CD4-positive, alpha-beta T cell treated with Interleukin-6 at 100 ng/mL for 8 hours (primary cell): ENCODE measurements at places on chromosomes 4 and X.

GRCh38 chr4:62549601-62550000 lies 1349.5 kb downstream of the ADGRL3 start:
- no peak for DNase-seq

- DNase-seq = no peak
These were observed 12.3 kb downstream of the TBCK start for GRCh38 chr4:106303548-106304281.

GRCh38 chrX:46179748-46180147 lies 365.5 kb downstream of the ZNF674 start:
- DNase-seq = no peak

GRCh38 chr4:2441393-2442174 lies 22.8 kb downstream of the CFAP99 start:
- DNase-seq = peak; percentile 66

- no peak for DNase-seq
These were observed 71.6 kb upstream of the TET2 start for GRCh38 chr4:105075045-105075444.

- no peak for DNase-seq
These were observed 739.0 kb downstream of the DMD start for GRCh38 chrX:32472364-32472763.

GRCh38 chr4:80075995-80076675 lies 3.1 kb upstream of the ANTXR2 start:
- DNase-seq = no peak

- DNase-seq = no peak
These were observed 212.4 kb upstream of the TTC29 start for GRCh38 chr4:147157860-147158701.

DNA sequence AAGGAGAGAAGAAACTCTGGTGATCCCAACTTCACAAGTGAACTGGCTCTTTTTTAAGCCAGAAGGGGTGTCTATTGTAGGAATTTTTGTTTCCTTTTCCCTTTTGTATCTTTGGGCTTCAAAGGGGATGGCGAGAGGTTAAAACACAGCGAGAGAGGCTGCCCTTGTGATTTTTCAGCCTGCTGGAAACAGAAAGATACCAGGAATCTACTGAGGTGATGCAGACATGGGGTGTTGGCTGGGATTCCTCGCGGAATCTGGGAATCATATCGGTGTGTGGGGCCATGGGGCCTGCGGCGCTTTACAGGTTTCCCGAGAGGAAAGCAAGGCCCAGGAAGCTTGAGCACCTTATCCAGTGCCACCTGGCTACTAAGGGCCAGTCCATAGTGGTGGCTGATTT lies 99.4 kb upstream of the STX18 start:
- no peak for DNase-seq

DNA sequence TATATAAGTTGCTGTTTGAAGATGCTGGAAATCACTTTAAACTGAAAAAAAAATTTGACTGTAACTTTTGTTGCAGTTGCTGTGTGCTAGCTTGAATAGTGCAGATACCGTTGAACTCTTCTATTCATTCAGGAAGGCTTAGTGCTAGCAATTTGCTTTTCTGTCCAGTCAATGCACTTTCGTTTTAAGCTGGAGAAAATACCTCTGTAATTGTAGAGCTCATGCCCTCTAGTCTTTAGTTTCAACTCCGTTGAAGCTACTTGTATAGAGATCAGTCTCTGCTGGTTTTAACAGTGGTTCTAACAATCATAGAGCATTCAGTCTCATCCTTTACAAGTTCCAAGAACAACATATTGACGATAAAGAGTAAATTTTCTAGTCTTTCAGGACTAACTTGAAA lies 49.0 kb upstream of the TRPC3 start:
- no peak for DNase-seq

DNA sequence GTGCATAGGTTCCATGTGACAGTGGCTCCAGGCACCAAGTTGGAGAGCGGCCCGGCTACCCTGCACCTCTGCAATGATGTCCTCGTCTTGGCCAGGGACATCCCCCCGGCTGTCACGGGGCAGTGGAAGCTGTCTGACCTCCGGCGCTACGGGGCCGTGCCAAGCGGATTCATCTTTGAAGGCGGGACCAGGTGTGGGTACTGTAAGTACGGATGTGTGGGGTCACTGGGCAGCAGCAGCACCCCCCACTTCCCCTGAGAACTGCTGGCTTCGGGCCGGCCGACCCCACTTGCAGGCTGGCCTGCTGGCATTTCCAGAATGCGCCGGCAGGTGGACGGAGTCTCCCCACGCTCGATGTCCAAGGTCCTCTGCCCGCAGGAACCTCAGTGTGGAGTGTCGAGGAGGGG lies 13.2 kb downstream of the DOK7 start:
- no peak for DNase-seq

DNA sequence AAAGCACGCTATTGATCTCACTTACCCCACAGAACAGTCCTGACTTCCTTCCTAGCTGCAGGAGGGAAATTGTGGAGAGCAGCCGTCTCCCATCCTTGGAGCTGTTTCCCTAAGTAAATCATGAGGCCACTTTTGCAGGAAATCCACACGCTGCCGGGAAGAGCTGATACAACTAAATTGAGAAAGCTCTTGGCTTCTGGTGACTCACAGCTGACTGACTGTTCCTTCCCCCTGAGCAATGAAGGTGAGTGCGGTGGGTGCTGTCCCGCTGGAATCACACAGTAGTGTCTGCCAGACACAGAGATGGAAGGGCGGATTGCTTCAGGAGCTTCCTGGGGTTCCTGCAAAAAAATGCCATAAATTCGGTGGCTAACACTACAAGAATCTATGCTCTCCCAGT lies 268.9 kb downstream of the ASMT start:
- DNase-seq = no peak

- no peak for DNase-seq
These were observed 876.2 kb upstream of the HS3ST1 start for GRCh38 chr4:12304905-12305304.

GRCh38 chr4:70877556-70877955 lies 24.6 kb upstream of the MOB1B start:
- no peak for DNase-seq

GRCh38 chr4:158769175-158769921 lies 522 bp downstream of the FNIP2 start:
- peak; percentile 46 for DNase-seq

DNA sequence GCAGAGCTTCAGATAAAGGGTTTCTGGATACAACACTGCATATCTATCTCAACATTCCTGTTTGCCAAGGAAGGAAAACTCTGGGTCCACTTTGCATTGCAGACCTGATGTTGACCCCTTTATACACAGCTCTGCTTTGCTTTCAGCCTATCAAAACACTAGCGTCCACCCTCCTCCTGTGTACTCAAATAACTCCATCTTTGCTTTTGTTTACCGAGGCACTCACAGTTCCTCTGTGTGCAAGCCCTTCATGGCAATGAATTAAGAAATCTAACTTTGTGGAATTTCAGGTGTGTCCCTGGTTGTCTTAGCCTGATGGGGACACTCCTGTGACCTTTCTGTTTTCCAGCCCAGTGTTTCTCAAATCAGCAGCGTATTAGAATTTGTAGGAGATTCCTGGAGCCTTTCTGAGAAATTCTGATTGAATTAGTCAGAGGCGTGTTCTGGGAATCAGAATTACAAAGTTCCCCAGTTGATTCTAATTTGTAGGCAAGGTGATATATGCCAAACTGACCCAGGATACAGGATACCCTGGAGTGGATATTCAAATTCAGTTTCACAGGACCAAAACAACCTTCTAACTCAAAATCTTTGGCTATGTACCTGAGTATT lies 68.6 kb downstream of the DTHD1 start:
- DNase-seq = no peak

DNA sequence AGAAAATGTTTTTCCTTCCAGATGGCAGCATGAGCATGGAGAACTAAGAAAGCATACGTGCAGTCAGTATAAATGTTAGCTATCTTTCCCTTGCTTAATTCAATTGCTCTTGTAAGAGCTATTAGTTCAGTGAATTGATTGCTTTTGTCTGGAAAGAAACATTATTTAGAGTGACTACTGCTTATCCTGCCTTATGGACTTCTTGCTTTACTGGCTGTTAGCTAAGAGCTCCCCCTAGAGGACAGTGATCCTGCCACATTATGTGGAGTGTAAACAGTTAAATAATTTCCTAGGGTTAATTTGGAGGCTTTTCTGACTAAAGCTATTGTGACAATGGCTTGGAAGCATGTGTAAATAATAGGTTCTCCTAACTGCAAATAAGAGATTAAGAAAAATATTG lies 1402.4 kb downstream of the FAM133A start:
- DNase-seq = no peak
